ENCODE measurements at places on chromosomes 4 and X. TPM values are rescaled to one million over a fixed set of nuclear protein-coding genes. Genes with fewer than 3 reads are reported as not detected.
A peak's percentile ranks its signal among the peaks of the same experiment; 100 is the strongest.

GRCh38 chrX:38192007-38192810, 28.5 kb downstream of the SRPX start:
- peak; percentile 29 for DNase-seq

DNA sequence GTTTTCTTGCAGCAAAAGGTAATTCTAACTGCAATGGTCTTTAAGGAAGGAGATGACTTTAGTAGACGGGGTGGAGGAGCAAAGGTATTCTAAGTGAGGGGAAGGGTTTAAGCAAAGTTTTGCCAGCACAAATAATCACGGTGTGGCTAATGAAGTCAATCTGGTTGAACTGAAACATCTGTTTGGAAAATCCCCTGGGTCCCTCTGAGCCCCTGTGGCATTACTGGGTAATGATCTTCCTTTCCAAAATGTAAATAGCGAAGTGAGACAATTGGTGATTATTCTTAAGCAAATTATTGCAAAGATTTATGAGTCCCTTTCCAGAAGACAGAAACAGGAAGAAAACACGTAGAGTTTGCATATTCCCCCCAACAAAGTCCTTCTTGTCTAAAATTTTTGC, 47.2 kb downstream of the FGFBP1 start:
- no peak for DNase-seq

- no peak for DNase-seq
Observed at GRCh38 chr4:78862314-78862737, 76.9 kb downstream of the PAQR3 start.

GRCh38 chrX:66130469-66130868, 33.6 kb upstream of the HEPH start:
- no peak for DNase-seq

DNA sequence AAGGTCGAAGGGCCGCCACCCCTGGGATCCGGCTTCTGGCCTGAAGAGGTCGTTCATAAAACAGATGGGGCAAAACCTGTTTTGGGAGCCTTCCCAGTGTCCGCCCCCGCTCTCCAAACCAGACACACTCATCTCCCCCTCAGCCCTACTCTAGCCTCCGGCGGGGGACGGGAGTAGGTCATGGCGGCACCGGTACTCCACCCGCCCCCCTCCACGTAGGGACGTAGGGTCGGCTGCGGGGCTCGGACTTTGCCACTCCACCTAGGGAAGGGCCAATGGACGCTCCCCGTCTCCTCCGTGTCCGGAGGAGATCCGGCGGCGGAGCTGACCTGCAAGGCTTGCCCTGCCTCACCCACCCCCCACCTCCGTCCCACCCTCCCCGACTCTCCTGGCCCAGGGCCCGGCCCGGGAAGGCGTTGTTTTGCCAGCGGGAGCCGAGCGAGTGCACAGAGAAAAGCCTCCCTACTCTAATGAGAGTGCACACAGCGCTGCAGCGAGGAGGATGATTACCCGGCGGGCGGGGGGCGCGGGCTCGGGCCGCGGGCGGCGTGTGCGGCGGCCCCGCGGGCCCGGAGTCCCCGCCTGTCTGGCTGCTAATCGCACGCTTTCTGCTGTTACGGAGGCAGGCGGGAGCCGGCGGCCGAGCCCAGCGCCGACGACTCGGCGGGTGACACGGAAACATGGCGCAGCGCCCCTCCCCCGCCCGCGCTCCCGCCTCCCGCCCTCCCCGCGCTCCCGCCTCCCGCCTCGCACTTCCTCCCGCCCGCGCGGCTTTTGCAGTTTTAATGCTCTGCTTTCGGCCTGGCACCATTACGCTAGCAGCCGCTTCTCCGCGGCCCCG, 8.3 kb upstream of the BCOR start:
- DNase-seq = no peak

- peak; percentile 40 for DNase-seq
Observed at GRCh38 chr4:99885063-99885664, 9.1 kb downstream of the LAMTOR3 start.

- DNase-seq = no peak
Observed at GRCh38 chr4:4789462-4789861, 70.0 kb upstream of the MSX1 start.

DNA sequence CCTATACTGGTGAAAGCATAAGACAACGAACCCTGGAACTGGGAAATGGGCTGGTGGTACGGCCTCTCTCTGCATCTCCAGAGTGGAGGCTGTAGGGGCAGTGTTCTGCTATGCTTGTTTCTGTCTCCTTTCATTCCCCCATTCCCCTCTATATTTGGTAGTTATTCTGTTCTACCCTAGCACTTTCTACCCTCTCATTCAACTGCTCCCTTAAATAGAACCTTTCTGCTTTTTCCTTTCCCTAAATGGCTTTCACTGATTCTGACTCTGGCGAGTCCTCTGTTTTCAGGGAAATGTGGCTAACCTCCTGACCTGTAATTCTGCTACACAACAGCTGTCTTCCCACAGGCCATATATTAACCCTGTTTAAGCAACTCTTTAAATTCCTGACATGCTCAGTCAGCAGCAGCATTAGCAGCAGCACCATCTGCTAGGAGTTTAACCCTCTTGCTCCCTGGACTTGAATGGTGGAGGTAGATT, 94.2 kb downstream of the CXCL13 start:
- DNase-seq = peak; percentile 81

DNA sequence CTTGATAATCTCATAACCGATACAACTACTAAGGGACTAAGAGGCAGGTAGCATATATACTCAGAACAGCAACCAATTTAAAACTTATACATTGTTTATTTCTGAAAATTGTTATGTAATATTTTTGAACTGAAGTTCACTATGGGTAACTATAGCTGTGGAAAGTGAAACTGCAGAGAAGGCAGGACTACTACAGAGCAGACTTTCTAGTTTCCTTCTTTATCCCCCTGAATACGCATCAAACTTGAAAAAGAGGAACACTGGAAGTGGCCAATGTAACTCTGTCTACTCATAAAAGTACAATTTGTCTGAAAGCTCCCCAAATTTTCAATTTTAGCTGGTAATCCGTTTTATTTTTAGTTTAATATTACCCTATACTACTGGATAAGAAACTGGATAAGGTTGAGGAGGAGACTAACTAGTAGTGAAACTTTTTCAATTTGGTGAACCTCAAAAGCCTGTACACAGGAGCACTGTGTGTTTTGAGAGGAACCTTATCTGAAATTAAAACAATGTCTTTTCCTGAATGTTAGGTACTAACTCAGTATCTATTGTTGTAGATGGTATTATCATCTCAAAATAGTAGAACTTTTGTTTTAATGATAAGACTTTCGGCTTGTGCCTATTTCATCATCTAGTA, 225.8 kb downstream of the GABRG1 start:
- DNase-seq = no peak

GRCh38 chrX:55640854-55641253, 17.7 kb downstream of the FOXR2 start:
- DNase-seq = peak; percentile 15

Gene MAGEB2
- total RNA-seq = not detected

Gene GAGE1
- not detected for total RNA-seq

Gene TRPC5OS
- total RNA-seq = not detected

All from dermis microvascular lymphatic vessel endothelial cell (primary cell).